ENCODE measurements at places on chromosomes 7 and 10. TPM values are rescaled to one million over a fixed set of nuclear protein-coding genes. Genes with fewer than 3 reads are reported as not detected.

The GPR85 gene
- not detected for total RNA-seq

The CCNY gene
- 67.4 TPM for total RNA-seq

The TYW1 gene
- total RNA-seq, result 16.4 TPM

The NACAD gene
- not detected for total RNA-seq

The MBL2 gene
- not detected for total RNA-seq

All from activated CD4-positive, alpha-beta T cell treated with anti-CD3 and anti-CD28 coated beads, Interleukin-2, amount 10 ng/mL, durations not matched to agents 7 days and 5 days (primary cell).